ENCODE measurements at places on chromosomes 2 and 18.
A peak's percentile ranks its signal among the peaks of the same experiment; 100 is the strongest.

DNA sequence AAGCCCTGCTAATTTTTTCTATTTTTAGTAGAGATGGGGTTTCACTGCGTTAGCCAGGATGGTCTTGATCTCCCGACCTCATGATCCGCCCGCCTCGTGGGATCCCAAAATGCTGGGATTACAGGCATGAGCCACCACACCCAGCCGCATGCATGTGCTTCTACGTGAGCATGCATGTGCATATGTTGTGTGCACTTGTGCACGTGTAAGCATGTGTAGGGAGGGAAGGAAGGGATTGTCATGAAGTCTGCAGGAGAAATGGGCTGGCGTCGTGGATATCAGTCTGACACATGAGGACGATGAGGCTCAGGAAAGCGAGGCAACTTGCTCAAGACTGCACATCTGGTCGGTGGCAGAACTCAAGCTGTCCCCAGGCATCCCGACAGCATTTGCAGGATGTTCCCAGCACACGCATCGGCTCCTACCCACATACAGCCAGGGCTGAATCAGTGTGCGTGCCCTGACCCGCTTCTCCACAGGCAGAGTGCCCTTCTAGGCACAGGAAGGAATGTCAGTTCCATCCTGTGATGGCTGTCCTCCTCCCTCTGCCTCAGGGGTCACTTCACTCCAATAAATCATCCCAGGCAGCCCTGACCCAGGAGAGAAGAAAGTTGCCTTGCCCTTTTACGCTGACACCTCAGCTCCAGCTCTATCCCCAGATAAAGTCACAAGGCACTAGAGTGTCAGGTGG, 49.9 kb upstream of the SLC14A2 start:
- H3K27ac ChIP-seq: no peak overlapping the region
- H3K36me3 ChIP-seq: no peaks in the 10 kb centered on the region
- H3K4me1 ChIP-seq: no peaks in the 10 kb centered on the region
- no peak overlapping the region for H3K4me3 ChIP-seq

DNA sequence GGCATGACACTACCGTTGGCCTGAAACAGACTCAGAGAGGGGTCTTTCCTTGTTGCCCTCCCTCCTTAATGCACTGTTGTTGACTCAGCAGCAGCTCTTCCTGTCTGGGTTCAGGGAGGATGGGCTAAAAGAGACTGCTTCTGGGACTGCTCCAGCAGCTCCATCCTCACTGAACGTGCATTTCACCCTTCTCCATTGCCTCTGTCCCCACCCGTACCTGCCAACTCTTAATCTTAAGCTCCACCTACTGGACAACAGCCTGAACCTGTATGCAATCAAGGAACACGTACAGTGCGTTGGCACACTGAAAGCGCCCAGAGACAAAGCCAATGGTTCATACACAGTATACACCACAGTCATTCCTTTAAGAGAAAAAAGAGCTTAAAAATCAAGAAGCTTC, 230.8 kb upstream of the RAB6C start:
- no peaks in the 10 kb centered on the region for H3K36me3 ChIP-seq
- H3K27me3 ChIP-seq: peaks cover 4% of the 10 kb centered on the region
- H3K4me3 ChIP-seq: no peak overlapping the region
- no peaks in the 10 kb centered on the region for H3K4me1 ChIP-seq

DNA sequence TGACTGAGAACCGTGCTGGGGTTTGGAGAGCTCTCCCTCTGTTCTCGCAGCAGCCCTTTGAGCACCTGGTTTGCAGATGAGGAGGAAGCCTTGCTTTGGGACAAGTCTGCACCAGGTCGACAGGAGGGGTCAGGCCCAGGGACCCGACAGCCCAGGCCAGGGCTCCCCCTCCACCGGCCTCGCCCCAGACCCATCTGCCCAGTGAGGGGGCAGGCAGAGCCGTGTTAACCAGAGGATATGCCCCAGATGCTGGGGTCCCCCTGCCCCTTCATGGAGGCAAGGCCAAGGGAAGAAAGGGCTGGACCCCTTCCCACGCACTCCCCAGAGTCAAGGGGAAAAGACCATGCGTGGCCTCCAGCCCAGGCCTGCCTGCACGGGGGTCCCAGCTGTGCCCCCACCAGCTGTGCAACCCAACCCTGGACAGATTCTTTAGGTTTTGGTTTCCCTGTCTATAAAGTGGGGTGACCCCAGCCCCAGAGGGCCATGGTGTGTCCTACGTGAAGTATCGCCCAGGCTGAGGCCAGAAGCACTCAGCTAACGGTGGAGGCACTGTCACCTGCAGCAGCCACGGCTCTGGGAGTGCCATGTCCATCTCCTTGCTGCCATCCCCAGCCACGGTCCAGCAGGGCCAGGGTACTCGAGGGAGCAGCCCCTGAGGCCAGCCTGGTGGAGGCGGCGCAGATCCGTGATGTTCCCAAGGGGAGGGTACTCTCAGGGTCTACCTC, 4.8 kb upstream of the SNED1 start:
- H3K27me3 ChIP-seq: peaks cover 6% of the 10 kb centered on the region
- H3K4me3 ChIP-seq: no peak overlapping the region
- peaks cover 3% of the 10 kb centered on the region for H3K4me1 ChIP-seq
- H3K36me3 ChIP-seq: no peaks in the 10 kb centered on the region

- H3K27me3 ChIP-seq: peaks cover 3% of the 10 kb centered on the region
- H3K4me3 ChIP-seq: no peak overlapping the region
- no peaks in the 10 kb centered on the region for H3K36me3 ChIP-seq
- no peaks in the 10 kb centered on the region for H3K4me1 ChIP-seq
- H3K27ac ChIP-seq: no peak overlapping the region
- DNase-seq: no peak
These were observed 19.5 kb upstream of the CELF4 start for GRCh38 chr18:37584952-37585695.

DNA sequence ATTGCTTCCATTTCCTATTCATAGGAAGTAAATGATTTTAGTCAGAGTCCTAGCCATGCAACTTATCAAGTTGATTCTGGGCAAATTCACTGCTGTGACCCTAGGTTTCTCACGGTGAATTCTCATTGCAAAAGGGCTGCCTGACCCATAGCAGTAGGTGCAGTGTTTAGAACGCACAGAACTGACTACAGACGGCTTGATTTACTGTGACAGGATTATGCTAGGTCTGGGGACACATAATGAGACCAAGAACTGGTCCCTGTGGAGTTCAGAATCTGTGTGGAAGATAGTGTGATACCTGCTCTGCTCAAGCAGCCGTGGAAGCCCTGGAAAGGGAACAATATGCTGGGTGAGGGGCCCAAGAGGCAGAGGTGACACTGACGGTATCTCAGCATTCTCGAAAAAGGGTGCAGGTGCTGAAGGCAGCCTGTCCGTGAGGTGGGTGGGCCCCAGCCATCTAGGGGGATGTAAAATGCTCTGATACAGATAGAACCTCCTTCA, 46.4 kb downstream of the ABCG8 start:
- DNase-seq: no peak
- no peak overlapping the region for H3K4me3 ChIP-seq
- H3K36me3 ChIP-seq: peaks cover 38% of the 10 kb centered on the region
- H3K4me1 ChIP-seq: no peaks in the 10 kb centered on the region
- H3K27ac ChIP-seq: peak overlapping the region; percentile 15

DNA sequence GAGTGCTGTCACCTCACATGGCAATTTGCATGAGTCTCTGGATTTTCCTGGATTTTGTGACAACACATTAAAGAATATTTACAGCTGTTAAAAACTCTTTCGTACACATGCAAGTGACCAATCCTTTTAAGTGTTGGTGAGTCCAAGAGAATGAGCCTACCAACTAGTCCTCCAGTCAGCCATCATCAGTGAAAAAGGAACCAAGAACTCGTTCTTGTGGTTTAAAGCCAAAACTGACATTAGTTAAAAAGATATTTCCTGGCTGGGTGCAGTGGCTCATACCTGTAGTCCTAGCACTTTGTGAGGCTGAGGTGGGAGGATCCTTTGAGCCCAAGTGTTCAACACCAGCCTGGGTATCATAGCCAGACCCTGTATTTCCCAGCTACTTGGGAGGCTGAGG, 215.4 kb upstream of the ITGA4 start:
- H3K36me3 ChIP-seq: peaks cover 18% of the 10 kb centered on the region
- H3K27me3 ChIP-seq: no peaks in the 10 kb centered on the region
- H3K27ac ChIP-seq: peak overlapping the region; percentile 57
- H3K4me1 ChIP-seq: peaks cover 52% of the 10 kb centered on the region

GRCh38 chr2:222568865-222569264, 87.0 kb downstream of the FARSB start:
- H3K4me3 ChIP-seq: no peak overlapping the region
- no peaks in the 10 kb centered on the region for H3K4me1 ChIP-seq
- H3K27me3 ChIP-seq: no peaks in the 10 kb centered on the region
- peaks cover 56% of the 10 kb centered on the region for H3K36me3 ChIP-seq

- peaks cover 3% of the 10 kb centered on the region for H3K27me3 ChIP-seq
- H3K4me3 ChIP-seq: no peak overlapping the region
- H3K4me1 ChIP-seq: no peaks in the 10 kb centered on the region
- peak; percentile 73 for DNase-seq
These were observed 3.2 kb downstream of the TEKT4 start for GRCh38 chr2:94874277-94874997.

DNA sequence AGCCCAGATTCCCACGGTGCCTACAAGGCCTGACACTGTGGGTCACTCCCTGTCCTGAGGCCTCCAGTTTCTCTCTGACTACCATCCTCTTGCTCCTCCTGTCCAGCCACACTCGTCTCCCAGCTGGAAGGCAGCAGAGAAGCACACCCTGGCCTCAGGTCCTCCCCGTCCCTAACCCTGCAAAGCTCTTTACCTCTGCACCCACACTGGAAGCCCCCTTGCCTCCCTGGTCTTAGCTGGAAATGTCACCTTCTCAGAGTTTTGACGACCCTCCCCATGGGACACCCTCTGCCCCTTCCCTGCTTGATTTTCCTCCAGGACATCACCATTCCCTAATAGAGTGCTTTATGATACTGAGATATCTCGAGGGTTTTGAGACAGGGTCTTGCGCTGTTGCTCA, 10.6 kb downstream of the RNU2-63P start:
- peaks cover 7% of the 10 kb centered on the region for H3K4me1 ChIP-seq
- peaks cover 2% of the 10 kb centered on the region for H3K27me3 ChIP-seq
- no peaks in the 10 kb centered on the region for H3K36me3 ChIP-seq
- H3K27ac ChIP-seq: no peak overlapping the region
- no peak for DNase-seq
- no peak overlapping the region for H3K4me3 ChIP-seq

GRCh38 chr2:43685357-43685756, 9.1 kb upstream of the C1GALT1C1L start:
- no peaks in the 10 kb centered on the region for H3K36me3 ChIP-seq
- H3K4me3 ChIP-seq: no peak overlapping the region
- no peaks in the 10 kb centered on the region for H3K4me1 ChIP-seq
- H3K27ac ChIP-seq: no peak overlapping the region
- peaks cover 7% of the 10 kb centered on the region for H3K27me3 ChIP-seq

- H3K4me3 ChIP-seq: no peak overlapping the region
- no peaks in the 10 kb centered on the region for H3K36me3 ChIP-seq
- DNase-seq: no peak
- no peak overlapping the region for H3K27ac ChIP-seq
These were observed 111.7 kb downstream of the CALCRL start for GRCh38 chr2:187336332-187336731.

DNA sequence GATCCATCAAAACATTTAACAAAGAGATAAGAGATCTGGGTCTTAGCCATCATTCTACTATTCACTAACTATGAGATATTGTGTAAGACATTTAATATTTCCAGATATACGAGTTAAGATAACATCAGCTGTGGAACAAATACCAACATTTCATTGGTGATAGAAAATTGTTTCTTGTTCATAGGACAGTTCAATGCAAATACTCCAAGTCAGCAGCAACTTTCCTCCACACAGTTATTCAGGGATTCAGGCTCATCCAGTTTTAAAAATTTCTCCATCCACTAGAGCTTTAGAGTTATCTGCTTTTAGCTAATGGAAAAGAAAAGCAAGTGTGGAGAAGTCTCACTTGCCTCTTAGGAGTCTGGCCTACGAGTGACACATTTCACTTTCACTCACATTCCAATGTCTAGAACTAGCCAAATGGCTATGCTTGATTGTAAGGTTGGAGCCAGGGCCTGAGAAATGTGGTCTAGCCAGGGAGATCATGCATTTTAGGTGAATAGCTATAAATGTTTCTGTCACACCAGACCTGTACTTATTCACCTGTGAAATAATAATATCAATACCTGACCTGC, 119.3 kb upstream of the MAPRE2 start:
- H3K27me3 ChIP-seq: peaks cover 2% of the 10 kb centered on the region
- DNase-seq: no peak
- H3K36me3 ChIP-seq: no peaks in the 10 kb centered on the region
- no peak overlapping the region for H3K4me3 ChIP-seq
